Body of pancreas (tissue), 4 donors: ENCODE measurements at places on chromosomes 16 and 17. TPM values are rescaled to one million over a fixed set of nuclear protein-coding genes. Genes with fewer than 3 reads are reported as not detected.

DNA sequence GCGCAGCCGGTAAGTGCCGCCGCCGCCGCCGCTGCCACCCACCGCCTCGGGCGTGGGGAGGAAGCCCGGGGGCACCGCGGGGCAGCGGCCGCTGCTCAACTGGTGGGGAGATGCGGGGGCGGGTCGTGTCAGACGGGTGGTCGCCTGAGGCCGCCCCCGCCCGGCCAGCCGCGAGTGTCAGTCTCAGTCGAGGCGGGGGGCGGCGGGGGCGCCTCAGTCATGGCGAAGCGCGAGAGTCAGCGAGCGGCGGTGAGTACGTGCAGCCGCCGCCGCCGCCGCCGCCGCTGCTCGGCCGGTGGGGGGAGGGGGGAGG is 76.2 kb downstream of the CHD9 start:
- H3K4me1 ChIP-seq, result peaks cover 24% of the 10 kb centered on the region
- H3K27me3 ChIP-seq, result no peaks in the 10 kb centered on the region
- H3K4me3 ChIP-seq, result no peak overlapping the region
- no peak for DNase-seq
- H3K36me3 ChIP-seq, result no peaks in the 10 kb centered on the region
- H3K27ac ChIP-seq, result peak overlapping the region; percentile 96

- no peaks in the 10 kb centered on the region for H3K36me3 ChIP-seq
- peaks cover 19% of the 10 kb centered on the region for H3K4me1 ChIP-seq
- no peak overlapping the region for H3K4me3 ChIP-seq
- DNase-seq, result no peak
- H3K27ac ChIP-seq, result no peak overlapping the region
- H3K27me3 ChIP-seq, result no peaks in the 10 kb centered on the region
These were observed 2.2 kb upstream of the EFTUD2 start for GRCh38 chr17:44901411-44901921.

DNA sequence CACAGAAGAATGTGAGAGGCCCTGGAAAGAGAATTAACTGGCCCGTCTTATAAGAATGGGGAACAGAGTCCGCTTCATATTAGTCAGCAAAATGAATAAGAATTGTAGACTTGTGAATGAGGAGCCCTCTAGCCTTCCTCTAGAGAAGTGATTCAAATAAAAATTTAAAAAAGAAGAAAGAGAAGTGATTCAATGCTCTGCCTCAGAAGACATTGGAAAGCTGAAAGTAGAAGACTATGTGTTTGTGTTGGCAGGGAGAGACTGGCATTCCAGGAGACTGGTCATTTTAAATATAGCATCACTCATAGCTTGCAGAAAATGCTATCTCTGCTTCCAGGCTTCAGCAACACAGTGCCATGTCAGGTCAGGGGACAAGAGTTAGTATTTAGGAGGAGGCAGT is 190.6 kb upstream of the HS3ST3A1 start:
- DNase-seq, result no peak
- no peaks in the 10 kb centered on the region for H3K4me1 ChIP-seq
- H3K27ac ChIP-seq, result no peak overlapping the region
- H3K36me3 ChIP-seq, result no peaks in the 10 kb centered on the region
- no peak overlapping the region for H3K4me3 ChIP-seq
- H3K27me3 ChIP-seq, result no peaks in the 10 kb centered on the region

- no peaks in the 10 kb centered on the region for H3K4me1 ChIP-seq
- H3K27me3 ChIP-seq, result no peaks in the 10 kb centered on the region
- H3K27ac ChIP-seq, result no peak overlapping the region
- no peaks in the 10 kb centered on the region for H3K36me3 ChIP-seq
- no peak overlapping the region for H3K4me3 ChIP-seq
- no peak for DNase-seq
These were observed 27.4 kb upstream of the SSTR2 start for GRCh38 chr17:73137376-73137775.

MLKL gene
- total RNA-seq, result 10.9 TPM
